ENCODE measurements at places on chromosomes 7 and 10.

- no peaks in the 10 kb centered on the region for H3K36me3 ChIP-seq
- no peak for DNase-seq
- no peak overlapping the region for H3K4me3 ChIP-seq
Measured at GRCh38 chr7:127953423-127954356, 77.5 kb downstream of the LRRC4 start.

DNA sequence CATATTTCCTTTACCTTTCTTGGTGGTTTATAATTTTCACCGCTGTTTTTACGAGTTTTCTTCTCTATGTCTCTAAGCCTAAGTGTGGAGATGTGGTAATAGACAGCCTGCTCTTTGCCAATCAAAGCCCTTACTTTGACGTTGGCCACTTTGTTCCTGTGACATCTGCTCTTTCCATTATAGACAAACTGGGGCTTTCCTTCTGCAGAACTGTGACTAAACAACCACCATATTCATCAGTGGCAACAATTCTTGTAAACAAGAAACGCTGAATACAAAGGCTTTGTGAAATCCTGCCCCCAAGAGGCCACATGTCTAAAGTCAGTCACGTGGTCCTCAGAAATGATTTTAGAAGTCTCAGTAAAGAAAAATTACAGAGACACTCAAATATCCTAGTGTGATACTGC lies 59.6 kb upstream of the CAPZA2 start:
- H3K27ac ChIP-seq: no peak overlapping the region
- no peaks in the 10 kb centered on the region for H3K27me3 ChIP-seq
- no peaks in the 10 kb centered on the region for H3K4me1 ChIP-seq
- no peak for DNase-seq
- no peak overlapping the region for H3K4me3 ChIP-seq
- H3K36me3 ChIP-seq: no peaks in the 10 kb centered on the region

DNA sequence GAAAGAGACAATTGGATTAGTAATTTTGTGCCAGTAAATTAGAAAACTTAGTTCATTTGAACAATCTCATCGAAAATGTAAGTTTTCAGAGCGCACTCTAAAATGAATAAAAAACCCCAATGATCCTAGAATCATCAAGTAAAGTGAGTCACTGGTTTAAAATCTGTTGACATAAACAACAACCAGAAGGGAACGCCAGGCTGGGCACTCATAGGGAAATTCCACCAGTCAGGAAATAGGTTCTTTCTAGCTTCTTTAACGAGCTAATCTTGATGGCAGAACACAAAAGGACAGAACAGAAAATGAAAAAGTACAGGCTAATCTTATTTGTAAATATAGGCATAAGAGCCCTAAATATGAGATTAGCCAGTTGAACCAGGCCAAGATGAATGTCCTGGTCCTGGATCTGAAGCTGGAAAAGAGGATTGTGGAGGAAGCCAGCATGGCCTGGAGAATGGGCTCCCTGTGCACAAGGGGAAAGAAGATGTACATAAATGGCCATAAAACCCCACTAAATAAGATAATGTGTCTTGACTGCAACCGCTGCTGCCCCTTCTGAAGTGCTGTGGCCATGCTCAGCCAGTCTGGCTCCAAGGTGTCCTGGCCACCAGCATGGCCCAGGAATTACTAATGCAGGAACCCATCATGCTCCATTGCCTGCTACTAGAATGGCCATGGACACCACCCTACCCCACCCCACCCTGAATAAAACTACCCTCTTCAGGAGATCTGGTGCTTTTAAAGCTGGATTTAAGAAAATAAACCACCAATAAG lies 114.0 kb downstream of the WDFY4 start:
- H3K36me3 ChIP-seq: no peaks in the 10 kb centered on the region
- no peak for DNase-seq
- no peak overlapping the region for H3K27ac ChIP-seq
- H3K27me3 ChIP-seq: no peaks in the 10 kb centered on the region
- no peak overlapping the region for H3K4me3 ChIP-seq
- H3K4me1 ChIP-seq: peaks cover 7% of the 10 kb centered on the region

DNA sequence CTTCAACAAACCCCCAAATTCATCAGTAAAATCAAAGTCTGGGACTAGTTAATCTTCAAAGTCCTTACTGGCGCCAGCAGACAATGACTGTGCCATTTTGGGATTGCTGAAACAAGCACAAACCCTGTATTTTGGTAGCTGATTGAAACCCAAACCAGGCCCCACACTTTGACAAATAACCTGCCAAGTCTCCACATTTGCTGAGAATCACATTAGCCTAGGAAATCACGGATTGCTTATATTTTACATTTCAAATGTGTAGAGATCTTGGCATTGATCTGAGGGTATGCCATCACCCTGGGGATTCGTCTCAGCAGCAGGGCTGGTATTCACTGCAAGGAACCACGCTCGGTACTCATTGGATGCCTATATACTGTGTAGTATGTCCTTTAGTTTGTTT lies 501.1 kb downstream of the CALN1 start:
- H3K27me3 ChIP-seq: no peaks in the 10 kb centered on the region
- DNase-seq: no peak
- H3K27ac ChIP-seq: no peak overlapping the region
- no peaks in the 10 kb centered on the region for H3K4me1 ChIP-seq

- H3K4me3 ChIP-seq: no peak overlapping the region
- peaks cover 20% of the 10 kb centered on the region for H3K27me3 ChIP-seq
- no peaks in the 10 kb centered on the region for H3K4me1 ChIP-seq
- DNase-seq: no peak
Measured at GRCh38 chr7:44322631-44323363, 2.6 kb downstream of the CAMK2B start.

- no peak for DNase-seq
- H3K27me3 ChIP-seq: no peaks in the 10 kb centered on the region
- H3K27ac ChIP-seq: no peak overlapping the region
Measured at GRCh38 chr7:47085491-47086275, 496.2 kb downstream of the TNS3 start.

DNA sequence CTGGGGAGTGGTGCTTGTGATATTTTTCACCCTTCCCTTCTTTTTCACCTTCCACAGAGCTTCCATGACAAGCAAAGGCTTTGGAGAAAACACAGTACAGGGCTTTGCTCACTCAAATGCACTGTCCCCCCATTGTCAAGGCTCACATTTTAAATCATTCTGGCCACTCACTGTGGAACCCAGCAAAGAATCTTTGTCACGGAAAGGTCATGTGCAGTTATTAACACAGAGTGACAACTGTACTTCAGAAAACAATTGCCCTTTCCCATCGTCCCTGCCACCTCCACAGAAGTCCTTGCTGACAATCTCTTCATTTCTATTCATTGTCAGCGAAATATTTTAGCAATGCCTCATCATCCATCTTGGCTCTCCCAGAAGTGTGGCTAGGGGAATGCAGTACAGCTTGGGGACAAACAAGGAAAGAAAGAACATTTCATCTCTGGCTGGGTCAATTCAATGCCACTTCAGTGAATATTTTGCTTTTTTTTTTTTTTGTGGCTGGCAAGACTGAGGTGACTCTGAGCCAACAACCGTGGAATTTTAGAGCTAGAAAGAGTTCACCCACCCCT lies 851.0 kb downstream of the KCNMA1 start:
- DNase-seq: no peak
- H3K27me3 ChIP-seq: no peaks in the 10 kb centered on the region
- no peak overlapping the region for H3K27ac ChIP-seq
- H3K4me1 ChIP-seq: no peaks in the 10 kb centered on the region
- H3K36me3 ChIP-seq: no peaks in the 10 kb centered on the region

- no peaks in the 10 kb centered on the region for H3K36me3 ChIP-seq
- DNase-seq: no peak
- H3K27me3 ChIP-seq: no peaks in the 10 kb centered on the region
Measured at GRCh38 chr7:155280446-155281397, 17.0 kb upstream of the INSIG1 start.

DNA sequence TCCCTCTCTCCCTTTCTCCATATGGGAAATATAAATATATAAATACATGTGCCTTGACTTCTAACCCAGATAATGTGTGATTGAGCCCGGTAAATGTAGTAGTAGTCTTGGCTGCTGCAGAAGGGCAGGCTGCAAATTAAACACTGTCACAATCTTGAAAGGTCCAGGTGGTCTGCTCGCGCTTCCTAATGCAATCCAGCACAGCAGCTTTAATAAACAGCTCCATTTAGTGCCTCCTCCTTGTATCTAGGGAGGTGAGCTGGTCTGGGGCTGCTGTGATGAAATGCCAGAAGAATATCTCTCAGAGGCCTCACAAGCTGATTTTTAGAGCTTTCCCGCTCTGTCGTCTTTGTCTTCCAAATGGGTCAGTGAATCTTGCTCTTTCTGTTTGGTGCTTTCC lies 782 bp downstream of the POU6F2 start:
- H3K27me3 ChIP-seq: no peaks in the 10 kb centered on the region
- DNase-seq: no peak
- no peaks in the 10 kb centered on the region for H3K36me3 ChIP-seq
- H3K4me1 ChIP-seq: no peaks in the 10 kb centered on the region
- H3K4me3 ChIP-seq: no peak overlapping the region

GRCh38 chr7:69684369-69685292 lies 86.4 kb downstream of the AUTS2 start:
- H3K36me3 ChIP-seq: no peaks in the 10 kb centered on the region
- H3K4me3 ChIP-seq: no peak overlapping the region
- H3K27ac ChIP-seq: no peak overlapping the region
- DNase-seq: no peak

DNA sequence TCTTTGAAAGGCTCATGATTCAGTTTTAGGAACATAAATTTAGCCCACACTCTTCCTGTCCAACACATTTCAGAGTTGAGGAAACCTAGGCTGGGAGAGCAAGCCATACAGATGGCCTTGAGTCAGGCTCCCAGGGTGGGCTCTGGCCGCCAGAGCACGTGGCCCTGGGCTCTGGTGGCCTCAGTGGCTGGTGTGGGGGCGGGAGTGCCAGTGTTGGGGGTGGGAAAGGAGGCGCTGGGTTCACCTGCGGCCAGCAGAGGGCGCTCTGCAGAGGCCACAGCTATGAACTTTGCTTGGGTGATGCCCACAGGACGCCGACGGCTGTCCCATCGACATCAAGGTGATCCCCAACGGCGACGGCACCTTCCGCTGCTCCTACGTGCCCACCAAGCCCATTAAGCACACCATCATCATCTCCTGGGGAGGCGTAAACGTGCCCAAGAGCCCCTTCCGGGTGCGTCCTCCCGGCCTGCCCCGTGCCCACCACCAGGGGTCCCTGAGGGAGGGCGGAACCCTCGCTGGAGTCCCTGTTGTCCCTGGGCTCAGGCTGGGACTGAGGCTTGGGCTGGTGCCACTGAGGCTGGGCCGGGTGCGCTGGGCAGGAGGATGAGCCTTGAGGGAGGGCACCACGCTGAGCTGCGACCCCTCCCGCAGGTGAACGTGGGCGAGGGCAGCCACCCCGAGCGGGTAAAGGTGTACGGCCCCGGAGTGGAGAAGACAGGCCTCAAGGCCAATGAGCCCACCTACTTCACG lies 11.9 kb downstream of the FLNC start:
- no peaks in the 10 kb centered on the region for H3K27me3 ChIP-seq
- H3K27ac ChIP-seq: no peak overlapping the region
- H3K4me3 ChIP-seq: no peak overlapping the region
- H3K36me3 ChIP-seq: no peaks in the 10 kb centered on the region

GRCh38 chr10:100766693-100767421 lies 21.5 kb downstream of the PAX2 start:
- no peaks in the 10 kb centered on the region for H3K36me3 ChIP-seq
- no peak for DNase-seq

Data from effector memory CD4-positive, alpha-beta T cell (primary cell).